ENCODE measurements at places on chromosomes 2 and 18. TPM values are rescaled to one million over a fixed set of nuclear protein-coding genes. Genes with fewer than 3 reads are reported as not detected.
A peak's percentile ranks its signal among the peaks of the same experiment; 100 is the strongest.

Gene UCN
- total RNA-seq: 0.36 TPM

DNA sequence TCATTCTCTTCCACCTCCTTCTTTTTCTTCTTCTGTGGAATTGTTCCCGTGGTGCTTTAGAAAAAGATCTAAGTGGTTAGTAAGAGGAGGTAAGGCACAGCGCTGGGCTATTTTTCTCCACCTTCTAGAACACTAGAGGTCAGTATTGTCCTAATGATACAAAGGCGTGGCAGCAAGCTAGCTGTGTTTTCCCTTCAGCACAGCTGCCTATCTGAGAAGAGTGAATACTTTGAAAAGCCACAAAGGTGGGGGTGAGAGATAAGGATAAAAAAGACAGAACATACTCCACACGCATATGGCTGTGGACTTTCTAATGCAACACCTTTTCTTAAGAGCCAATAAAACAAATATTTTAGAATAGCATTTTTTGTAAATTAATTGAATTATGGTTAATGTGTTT, 2.1 kb downstream of the CNTNAP5 start:
- DNase-seq: peak; percentile 85

GRCh38 chr2:149038442-149039212, at the start of gene LYPD6B:
TSS of gene LYPD6B (plus strand) at chr2:149038699. CDS start at chr2:149130949, 92,250 bp downstream.
- DNase-seq: peak; percentile 89

Gene HMSD
- under 0.01 TPM for total RNA-seq

DNA sequence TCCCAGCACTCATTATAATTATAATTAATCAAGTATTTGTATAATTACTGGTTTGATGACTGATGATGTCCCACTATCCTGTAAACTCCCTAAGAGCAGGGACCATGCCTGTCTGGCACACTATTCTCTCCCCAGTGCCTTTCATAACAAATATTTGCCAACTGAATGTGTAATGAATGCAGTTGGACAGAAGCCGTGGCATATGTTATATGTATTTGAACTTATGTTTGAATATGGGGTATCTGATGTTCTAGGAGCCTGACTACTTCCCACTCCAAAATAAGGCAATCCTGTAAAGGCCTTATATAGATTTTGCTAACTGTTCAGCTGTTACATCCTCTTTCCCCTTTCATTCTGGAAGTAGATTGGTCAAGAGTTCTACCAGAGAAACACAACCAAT, 19.7 kb downstream of the OSBPL6 start:
- no peak for DNase-seq

Gene ZNF804A
- not detected for total RNA-seq

- DNase-seq: no peak
Measured at GRCh38 chr18:47149457-47150028, 757 bp downstream of the HDHD2 start.

Gene EGR4
- total RNA-seq: not detected

Gene C1GALT1C1L
- total RNA-seq: 1.2 TPM

Gene TAF1B
- 41.3 TPM for total RNA-seq

DNA sequence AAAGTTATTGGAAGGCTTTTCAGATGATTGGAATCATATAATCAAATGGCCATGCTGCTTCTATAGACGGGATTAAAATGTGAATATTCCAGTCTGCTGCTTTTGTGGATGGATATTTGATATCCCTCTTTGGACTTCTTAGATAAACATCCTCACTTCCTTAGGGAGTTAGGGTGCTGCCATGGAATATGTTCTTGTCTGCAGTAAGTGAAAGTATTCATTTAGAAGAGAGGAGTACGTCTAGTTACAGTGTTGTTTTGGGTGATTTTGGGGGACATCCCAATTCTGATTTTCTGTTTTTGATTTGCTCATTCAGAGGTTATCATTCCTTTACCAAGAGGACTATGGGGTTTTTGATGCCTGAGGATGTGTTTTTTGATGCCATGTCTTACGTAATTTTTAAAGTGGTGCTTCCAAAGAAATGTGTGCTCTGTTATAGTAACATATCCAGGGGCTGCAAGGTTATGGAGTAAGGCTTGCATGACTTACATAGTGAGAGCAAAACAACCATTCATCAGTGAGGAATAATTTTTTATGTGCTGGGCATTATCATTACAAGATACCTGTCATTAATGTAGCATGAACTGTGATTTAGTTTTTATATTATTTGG, 33.6 kb downstream of the ASXL3 start:
- DNase-seq: no peak

DNA sequence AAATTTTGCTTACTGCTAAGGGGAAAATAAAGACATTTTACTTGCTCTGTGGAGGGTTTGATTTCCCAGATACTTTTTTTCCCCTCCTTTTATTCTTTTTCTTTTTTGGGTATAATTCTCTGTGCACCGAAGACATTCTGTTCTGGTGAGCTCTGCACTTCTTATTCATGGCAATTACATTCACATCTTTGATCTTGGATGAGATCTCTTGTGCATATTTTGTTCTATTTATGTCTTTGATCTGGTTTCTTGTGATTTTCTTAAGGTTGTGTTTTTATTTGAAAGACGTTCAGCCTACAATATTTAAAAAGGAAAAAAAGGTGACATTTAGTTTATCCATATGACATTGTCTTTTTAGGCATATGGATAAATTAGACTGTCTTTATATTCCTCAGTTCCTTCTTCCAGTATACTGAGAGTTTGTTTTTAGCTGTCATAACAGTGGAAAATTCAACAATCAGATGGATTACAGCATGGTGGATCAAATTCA, 33.7 kb upstream of the EPHA4 start:
- DNase-seq: no peak

DNA sequence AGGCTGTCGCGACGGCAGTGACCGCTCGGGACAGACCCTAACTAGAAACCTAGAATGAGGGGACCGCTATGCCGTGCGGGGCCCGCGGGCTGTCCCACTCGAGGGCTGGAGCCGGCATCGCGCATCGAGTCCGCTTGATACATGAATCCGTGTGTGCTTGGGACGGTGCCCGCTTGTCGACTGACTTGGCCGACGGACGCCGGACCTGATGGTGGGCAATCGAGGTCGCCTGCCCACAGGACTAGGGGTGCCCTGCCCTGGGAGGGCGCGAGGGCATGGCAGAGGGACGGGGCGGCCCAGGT, 749 bp upstream of the PTMA start:
- DNase-seq: no peak

- DNase-seq: peak; percentile 36
Measured at GRCh38 chr2:43905371-43905803, 66.6 kb downstream of the ABCG8 start.

Gene LONRF2
- under 0.01 TPM for total RNA-seq

Data from osteoblast (primary cell).